NCI-H460 (cell line): ENCODE measurements at places on chromosomes 7 and 10.

GRCh38 chr10:131929122-131929845, 28.5 kb downstream of the PPP2R2D start:
- no peak for DNase-seq

- no peak for DNase-seq
Measured at GRCh38 chr10:132411561-132412253, 14.7 kb downstream of the PWWP2B start.

GRCh38 chr7:151895631-151896031, 18.7 kb upstream of the PRKAG2 start:
- no peak for DNase-seq

GRCh38 chr7:105261689-105262088, 127.0 kb downstream of the SRPK2 start:
- DNase-seq, result no peak

DNA sequence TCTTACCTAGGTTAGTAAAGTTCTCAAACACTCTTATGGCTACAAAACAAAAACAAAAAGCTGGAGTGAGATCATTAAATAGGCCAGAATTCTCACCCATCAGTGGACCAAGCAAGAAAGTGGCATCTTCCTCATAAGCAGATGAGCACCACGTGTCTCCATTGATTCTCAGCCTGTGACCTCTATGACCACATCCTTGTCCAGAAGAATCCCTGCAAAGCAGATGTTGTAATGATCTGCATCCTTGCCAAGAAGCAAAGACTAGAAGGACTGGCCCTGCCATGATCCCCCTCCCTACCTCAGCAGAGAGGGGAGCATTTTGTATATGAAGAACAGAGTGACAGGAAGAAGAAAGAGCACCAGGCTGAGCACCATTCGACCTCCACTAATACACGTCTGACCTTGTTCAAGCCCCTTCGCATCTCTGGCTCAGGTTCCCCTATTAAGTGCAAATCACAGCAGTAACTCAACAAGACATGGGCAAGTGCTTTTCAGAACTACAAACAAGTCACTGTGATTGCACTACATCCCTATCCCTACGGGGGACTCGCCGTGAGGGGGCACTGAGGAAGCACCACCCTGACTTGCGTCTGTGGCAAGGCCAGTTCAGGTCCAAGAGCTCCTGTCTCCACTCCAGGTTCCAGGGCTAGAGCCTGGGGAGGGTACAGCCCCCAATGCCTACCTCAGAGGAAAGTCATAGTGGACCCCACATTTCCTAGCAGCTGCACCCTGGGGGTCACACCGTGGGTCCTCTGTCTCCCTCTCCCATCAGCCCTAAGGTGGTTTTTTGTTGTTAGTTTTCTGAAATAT, 22.2 kb upstream of the RASSF4 start:
- no peak for DNase-seq

DNA sequence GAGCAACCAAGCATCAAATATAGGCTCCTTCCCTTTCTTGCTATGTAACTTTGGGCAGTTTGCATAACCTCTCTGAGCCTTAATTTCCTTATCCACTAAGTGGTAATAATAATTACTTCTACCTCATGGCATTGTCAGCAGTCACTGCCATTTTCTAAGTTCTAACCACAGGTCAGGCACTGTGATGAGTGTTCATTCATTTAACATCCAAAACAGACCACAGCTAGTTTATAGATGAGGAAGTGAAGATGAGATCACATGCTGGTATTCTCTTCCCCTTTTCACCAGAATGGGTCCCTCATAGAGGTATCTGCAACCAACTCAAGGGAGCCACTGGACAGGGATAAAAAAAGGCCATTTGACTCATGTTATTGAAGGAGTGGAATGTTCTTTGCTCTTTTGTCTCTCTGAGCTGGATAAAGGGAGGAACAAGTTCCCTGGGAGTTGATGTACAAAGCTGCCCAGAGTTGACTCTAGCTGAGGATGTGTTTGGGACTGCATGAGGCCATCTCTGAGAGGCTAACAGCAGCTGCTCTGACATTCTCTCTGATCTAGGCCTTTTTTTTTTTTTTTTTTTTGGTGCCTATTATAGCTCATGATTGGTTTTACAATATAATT, 65.0 kb downstream of the DNAJC12 start:
- DNase-seq, result no peak

- DNase-seq, result no peak
Measured at GRCh38 chr7:144474800-144475615, 71.5 kb upstream of the NOBOX start.

- no peak for DNase-seq
Measured at GRCh38 chr10:34181553-34182300, 633.4 kb downstream of the PARD3 start.

- no peak for DNase-seq
Measured at GRCh38 chr7:35258868-35259522, 5.1 kb upstream of the TBX20 start.

DNA sequence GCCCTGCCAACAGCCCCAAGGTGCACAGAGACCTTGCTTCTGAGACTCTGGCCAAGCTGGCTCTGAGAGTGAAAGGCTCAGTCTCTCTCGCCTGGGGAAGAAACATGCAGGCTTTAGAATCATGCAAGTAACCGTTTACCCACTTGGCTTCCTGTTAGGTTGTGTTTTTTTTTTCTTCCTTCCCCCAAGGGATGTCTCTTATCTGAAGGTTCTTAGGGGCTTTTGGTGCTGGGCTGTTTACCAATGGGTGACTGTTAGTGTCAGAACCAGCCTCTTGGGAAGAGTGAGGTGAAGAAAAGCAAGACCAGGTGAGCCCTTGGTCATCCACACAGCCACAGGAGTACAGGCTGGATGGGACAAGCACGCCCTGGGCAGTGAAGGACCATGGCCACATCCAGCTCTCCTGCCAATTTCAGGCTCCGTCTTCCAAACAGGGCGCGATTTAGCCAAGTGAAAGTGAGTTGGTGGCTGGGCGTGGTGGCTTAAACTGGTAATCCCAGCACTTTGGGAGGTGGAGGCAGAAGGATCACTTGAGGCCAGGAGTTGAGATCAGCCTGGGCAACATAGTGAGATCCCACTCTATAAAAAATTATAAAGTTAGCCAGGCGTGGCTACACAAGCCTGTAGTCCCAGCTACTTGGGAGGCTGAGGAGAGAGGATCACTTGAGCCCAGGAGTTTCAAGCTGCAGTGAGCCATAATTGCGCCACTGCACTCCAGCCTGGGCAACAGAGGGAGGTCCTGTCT, 76.3 kb upstream of the CUX1 start:
- DNase-seq, result no peak
